ENCODE measurements at places on chromosomes 11 and 22. TPM values are rescaled to one million over a fixed set of nuclear protein-coding genes. Genes with fewer than 3 reads are reported as not detected.

- H3K4me1 ChIP-seq = no peaks in the 10 kb centered on the region
- H3K27me3 ChIP-seq = no peaks in the 10 kb centered on the region
- H3K36me3 ChIP-seq = no peaks in the 10 kb centered on the region
Observed at GRCh38 chr11:25536289-25536688, 795.6 kb upstream of the ANO3 start.

DNA sequence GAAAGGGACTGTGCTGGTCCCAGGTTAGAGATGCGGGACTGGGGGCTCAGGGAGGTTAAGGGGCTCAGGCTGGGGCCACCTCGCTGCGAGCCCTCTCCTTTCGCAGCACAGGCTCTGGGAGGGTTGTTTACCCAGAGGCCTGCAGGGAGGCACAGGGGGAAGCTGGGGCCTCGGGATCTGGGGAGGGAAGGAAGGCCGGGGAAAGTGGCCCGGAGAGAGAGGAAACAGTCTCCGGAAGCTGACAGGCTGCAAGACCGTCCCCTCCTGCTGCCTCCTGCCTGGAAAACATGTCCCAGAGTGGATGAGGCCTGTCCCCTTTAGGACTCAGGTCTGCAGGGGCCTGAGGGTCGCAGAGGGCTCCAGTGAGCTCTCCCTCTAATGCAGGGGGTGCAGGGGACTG is 45.4 kb downstream of the MYO7A start:
- DNase-seq = no peak
- no peak overlapping the region for H3K27ac ChIP-seq
- H3K4me3 ChIP-seq = no peak overlapping the region

- H3K27ac ChIP-seq = no peak overlapping the region
- H3K4me1 ChIP-seq = no peaks in the 10 kb centered on the region
- H3K36me3 ChIP-seq = no peaks in the 10 kb centered on the region
- H3K27me3 ChIP-seq = peaks cover 37% of the 10 kb centered on the region
- H3K4me3 ChIP-seq = no peak overlapping the region
Observed at GRCh38 chr22:43885786-43886185, 6.0 kb downstream of the PNPLA5 start.

- peaks cover 3% of the 10 kb centered on the region for H3K4me1 ChIP-seq
- no peak overlapping the region for H3K4me3 ChIP-seq
- DNase-seq = no peak
- H3K27me3 ChIP-seq = no peaks in the 10 kb centered on the region
- no peaks in the 10 kb centered on the region for H3K36me3 ChIP-seq
Observed at GRCh38 chr22:44032126-44032730, 8.1 kb downstream of the PARVB start.

- peaks cover 31% of the 10 kb centered on the region for H3K27me3 ChIP-seq
- no peak for DNase-seq
- no peak overlapping the region for H3K27ac ChIP-seq
- H3K4me3 ChIP-seq = no peak overlapping the region
Observed at GRCh38 chr11:2870969-2871680, 14.4 kb downstream of the CDKN1C start.

DNA sequence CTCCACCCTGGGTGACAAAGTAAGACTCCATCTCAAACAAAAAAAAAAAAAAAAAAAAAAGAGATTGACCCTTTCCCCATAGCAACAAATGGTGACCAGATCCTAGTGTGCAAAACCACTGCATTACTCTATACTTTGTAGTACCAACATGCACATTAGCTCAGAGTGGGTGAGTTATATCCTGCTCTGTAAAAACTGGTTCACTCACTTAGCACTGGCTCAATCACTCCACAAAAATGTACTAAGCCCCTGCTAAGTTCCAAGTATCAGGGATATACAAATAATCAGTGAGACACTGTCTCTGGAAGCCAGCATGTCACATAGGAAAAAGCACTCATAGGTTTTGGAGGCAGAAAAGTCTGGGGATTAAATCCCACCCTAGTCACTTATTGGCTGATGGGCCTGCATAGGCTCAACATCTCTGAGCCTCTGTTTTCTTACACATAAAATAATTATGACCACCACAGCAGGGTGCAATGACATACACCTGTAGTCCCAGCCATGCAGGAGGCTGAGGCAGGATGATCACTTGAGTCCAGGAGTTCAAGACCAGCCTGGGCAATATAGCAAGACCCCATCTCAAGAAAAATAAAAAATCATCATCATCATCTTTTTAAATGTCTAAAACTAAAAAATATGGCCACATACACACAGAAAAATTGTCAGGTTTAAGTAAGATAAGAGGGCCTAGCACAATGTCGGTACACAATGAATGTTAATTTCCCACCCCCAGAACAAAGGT is 11.9 kb downstream of the FAM168A start:
- H3K4me1 ChIP-seq = no peaks in the 10 kb centered on the region
- no peaks in the 10 kb centered on the region for H3K36me3 ChIP-seq
- H3K27me3 ChIP-seq = no peaks in the 10 kb centered on the region
- no peak overlapping the region for H3K4me3 ChIP-seq
- no peak for DNase-seq

GRCh38 chr11:68776442-68777235 is 25.3 kb upstream of the TESMIN start:
- no peaks in the 10 kb centered on the region for H3K4me1 ChIP-seq
- no peak overlapping the region for H3K27ac ChIP-seq
- H3K4me3 ChIP-seq = no peak overlapping the region
- H3K36me3 ChIP-seq = peaks cover 100% of the 10 kb centered on the region
- DNase-seq = no peak
- H3K27me3 ChIP-seq = no peaks in the 10 kb centered on the region

DNA sequence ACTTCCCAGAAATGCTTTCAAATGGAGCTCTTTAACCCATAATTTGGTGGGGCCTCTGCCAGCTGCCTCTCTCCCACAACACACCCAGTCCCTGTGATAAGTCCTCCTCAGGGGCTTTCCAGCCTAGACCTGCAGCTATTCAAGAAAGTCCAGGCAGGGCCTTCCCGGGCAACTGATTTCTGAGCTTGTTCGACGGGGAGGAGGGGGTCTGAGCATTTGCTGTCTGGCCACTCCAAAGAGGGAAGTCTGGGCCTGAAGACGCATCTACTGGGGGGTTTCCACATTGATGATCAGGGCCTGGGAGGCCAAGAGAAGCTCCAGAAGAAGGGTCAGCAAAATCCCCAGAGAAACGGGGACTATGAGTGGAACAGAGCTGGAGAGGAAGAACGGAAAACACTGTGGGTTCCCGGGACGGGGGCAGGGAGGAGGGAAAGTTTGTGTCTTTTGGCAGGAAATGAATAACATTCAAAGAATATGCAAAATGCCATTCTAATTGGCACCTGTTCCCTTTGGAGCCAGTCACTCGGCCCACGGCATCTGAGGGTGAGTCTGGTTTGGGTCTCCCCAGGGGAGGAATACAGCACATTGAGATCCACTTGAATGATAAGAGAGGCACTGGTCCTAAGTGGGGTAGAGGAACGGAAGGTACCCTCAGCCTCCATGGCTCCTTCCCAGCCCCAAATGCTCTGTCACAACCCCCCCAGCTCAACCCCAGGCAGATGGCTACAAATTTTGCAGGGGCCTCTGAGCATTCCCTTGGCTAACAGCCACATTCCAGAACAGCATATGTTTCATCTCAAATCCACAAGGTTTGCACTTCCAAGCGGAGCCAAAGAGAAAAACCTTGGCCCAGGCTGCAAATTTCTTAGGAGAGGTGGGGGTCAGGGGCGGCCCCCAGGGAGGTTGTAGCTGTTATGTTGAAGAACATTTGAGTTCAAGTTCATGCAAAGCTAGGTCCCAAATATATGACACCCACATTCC is 72.0 kb downstream of the RPUSD4 start:
- peaks cover 65% of the 10 kb centered on the region for H3K4me1 ChIP-seq
- peak overlapping the region; percentile 87 for H3K27ac ChIP-seq
- H3K36me3 ChIP-seq = no peaks in the 10 kb centered on the region
- H3K27me3 ChIP-seq = no peaks in the 10 kb centered on the region
- peak; percentile 86 for DNase-seq

DNA sequence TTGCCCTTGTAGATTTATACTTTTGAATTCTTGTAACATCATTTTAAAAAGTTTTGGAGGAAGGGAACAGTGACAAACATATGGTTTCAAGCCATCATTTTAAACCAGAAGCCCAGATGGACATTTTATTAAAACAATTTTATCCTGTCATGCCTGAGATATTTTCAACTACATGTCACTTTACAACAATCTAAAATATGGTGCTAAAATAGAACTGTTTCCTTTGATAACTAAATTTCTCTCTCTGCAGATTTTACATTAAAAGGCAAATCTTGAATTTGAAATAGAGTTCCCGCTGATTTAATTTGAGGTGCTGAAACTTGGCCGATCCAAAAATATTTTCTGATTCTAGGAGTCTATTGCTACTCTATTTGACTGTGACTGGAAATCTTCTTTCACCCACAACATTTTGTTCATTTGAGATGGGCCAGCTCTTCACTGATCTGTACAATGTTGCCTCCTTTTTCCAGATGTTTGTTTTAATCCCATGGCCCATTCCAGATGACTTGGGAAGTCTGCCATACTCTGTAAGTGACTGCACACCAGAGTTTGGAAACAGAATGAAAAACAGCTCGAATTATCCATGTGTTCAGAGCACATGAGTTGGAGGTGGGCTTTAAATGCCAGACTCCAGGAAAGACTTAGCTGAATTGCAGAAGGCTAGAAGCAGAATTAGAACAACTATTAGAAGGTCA is 402.5 kb downstream of the TMEM135 start:
- H3K27ac ChIP-seq = no peak overlapping the region
- no peak overlapping the region for H3K4me3 ChIP-seq
- no peaks in the 10 kb centered on the region for H3K36me3 ChIP-seq

DNA sequence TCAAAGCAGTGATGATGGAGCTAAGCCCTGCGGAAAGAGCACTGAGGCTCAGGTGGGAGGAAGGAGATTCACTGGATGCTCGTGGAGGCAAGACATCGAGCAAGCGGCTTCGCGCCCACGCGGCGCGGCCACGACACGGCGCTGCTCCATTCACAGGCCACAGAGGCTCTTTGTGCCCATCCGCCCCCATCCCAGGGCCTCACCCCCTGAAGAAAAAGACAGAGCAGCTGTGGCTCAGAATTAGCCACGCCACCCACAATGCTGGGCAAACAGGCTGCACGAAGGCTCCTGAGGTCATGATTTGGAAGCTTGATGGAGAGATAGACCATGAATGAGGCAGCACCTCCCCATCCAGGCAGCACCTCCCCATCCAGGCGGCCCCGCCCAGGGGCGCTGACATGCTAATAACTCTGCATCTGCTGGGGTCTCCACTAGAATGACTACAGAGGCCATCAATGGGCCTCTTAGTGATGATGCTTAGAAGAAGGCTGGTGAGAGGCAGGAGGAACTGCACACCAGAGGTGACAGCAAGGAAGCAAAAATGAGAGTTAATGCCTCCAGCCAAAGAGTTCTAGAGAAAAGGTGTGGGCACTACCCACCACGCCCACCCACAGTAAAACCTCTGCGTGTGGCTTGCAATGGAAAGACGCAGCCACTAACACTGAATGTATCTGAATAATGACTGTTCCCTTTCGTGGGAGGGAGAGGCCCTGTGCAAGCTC is 43.5 kb downstream of the MYH9 start:
- peaks cover 96% of the 10 kb centered on the region for H3K4me1 ChIP-seq
- peak overlapping the region; percentile 98 for H3K27ac ChIP-seq
- no peak overlapping the region for H3K4me3 ChIP-seq
- no peaks in the 10 kb centered on the region for H3K27me3 ChIP-seq
- DNase-seq = no peak
- H3K36me3 ChIP-seq = peaks cover 7% of the 10 kb centered on the region

EI24 gene
- 46.2 TPM for polyA plus RNA-seq

C11orf97 gene
- not detected for polyA plus RNA-seq

SSTR3 gene
- polyA plus RNA-seq = not detected
